ENCODE measurements at places on chromosomes 3 and 15.

GRCh38 chr3:78268716-78269668 is 1229.1 kb downstream of the ROBO2 start:
- DNase-seq, result peak; percentile 32

GRCh38 chr3:45761831-45762230 is 34.5 kb downstream of the SLC6A20 start:
- no peak for DNase-seq

DNA sequence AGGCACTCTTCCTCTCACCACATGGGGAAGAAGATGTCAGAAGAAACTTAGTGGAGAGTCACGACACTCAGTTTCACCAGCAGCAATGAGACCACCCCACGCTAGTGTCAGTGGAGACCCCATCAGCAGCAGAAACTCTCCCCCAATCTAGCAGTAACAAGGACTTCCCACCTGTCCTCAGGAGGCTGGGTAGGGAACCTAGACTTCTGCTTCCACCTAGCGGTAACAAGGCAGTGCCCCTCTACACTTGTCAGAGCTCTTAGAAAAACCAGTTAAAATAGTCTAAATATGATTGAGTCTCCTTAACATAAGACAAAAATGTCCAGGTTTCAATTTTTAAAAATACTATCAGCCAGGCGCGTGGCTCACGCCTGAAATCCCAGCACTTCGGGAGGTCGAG is 57.3 kb downstream of the TRAT1 start:
- no peak for DNase-seq

- no peak for DNase-seq
Observed at GRCh38 chr15:64931381-64931780, 19.7 kb downstream of the ANKDD1A start.

GRCh38 chr3:144181062-144181461 is 209.4 kb downstream of the DIPK2A start:
- DNase-seq, result no peak

DNA sequence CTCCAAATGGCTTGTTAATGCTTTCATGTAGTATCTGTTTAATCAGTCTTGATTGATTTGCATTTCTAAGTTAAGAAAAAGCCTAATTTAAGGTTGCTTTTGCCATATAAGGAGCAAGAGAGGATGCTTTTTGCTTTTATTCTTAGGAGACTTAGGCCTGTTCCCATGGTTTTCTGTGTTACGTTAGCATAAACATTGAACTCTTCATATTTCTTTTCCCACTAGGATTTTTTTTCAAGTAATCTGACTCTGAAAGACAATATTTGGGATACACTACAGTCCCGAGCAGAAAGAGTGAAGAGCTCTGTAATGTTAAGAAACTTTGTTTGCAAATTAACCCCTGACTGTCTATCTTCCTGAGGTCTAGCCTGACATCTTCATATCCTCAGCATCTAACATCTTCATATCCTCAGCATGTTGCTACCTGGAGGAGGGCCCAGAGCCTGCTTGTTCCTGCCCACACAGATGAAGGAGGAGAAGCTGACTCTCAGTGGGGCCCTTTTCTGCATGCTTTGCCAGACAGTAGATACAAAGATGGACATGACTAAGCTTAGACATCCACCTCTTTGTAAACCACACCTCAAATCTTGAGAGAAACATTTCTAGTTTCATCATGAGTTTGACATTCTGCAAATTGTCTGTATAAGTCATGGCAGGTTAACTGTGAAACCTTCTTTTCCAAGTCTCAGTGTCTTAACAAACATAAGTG is 86.2 kb upstream of the COL6A5 start:
- DNase-seq, result no peak

DNA sequence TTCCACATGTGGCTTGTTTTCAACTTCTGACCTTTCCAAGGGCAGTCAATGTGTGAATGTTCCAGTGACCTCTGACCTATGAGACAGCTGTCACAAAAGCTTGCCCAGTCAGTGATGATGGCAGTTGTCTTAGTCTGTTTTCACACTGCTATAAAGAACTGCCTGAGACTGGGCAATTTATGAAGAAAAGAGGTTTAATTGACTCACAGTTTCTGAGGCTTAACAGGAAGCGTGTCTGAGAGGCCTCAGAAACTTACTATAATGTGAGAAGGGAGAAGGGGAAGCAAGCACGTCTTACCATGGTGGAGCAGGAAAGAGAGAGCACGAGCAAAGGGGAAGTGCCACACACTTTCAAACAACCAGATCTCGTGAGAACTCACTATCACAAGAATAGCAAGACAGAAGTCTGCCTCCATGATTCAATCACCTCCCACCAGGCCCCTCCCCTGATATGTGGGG is 95.6 kb downstream of the ECT2 start:
- peak; percentile 52 for DNase-seq

- no peak for DNase-seq
Observed at GRCh38 chr3:51591231-51591630, 52.7 kb downstream of the RAD54L2 start.

Measured in common myeloid progenitor, CD34-positive (primary cell).